ENCODE measurements at places on chromosomes 12 and 14.

GRCh38 chr14:96592591-96593386 is 90.6 kb downstream of the PAPOLA start:
- DNase-seq: peak; percentile 67

DNA sequence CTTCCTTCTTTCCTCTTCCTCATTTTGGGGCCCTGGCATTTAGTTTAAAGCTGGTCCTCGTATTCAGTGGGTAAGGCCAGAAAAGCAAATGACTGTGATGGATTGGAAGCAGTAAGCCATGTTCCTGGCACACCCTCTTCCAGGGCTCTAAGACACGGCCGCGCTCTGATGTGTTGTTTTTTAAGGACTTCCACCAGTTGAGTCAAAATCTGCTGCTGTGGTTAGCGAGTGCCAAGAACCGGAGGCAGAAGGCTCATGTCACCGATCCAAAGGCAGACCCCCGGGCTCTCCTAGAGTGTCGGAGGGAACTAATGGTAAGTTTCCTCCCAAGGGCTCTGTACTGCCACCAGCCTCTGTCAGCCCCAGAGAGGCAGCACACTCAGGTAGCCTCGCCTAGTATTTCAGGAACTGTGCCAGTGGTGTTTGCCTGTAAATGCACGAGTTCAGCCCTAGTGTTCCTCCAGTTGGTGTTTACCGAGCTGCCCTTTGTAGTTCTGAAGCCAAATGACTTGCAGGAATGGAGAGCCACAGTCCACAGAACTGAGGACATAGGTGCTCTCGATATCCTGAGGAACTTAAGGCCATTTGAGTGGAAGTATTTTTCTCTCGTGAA is 72.7 kb downstream of the ESR2 start:
- no peak for DNase-seq

DNA sequence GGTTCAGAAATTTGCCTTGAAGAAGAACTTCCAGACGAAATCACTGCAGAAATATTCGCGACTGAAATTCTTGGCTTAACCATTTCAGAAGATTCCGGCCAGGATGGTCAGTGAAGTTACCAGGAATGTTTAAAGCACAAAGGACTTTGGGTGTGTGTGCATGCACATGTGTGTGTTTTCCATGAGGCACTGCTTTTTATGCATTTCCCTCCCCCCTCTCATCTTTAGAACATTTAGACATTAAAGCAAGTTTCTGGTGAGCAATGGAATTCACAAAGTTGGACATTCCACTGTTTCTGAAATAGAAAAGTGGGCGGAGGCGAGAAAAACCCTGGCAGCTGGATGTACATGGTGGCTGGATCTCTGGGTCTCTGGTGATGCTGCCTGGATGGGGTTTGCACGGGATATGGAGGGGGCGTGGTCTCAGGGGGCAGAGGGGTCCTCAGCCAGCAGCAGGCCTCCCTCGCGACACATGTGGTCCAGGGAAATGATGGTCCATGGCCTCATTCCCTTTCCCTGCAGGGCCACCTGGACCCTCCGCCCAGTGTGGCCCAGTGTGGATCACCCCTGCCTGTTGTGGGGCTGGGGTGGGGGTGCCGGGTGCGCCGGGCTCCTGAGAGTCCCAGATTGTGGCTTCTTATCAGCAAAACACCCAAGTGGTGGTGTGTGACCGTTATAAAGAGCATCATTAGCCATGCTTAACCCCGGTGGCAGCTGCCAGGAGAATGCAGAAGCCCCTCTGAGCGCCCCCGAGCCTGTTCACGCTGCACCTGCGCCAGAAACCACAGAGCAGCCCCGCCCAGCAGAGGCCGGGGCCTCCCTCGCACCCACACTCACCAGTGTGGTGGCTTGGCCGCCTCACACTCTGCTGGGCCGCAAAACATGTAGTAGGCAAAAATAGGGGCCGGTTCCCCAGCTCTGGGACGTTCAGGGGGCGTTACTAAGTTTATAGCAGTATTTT is 17.8 kb upstream of the BCL7A start:
- peak; percentile 85 for DNase-seq

GRCh38 chr14:99733211-99733539 is 49.1 kb downstream of the CYP46A1 start:
- no peak for DNase-seq

GRCh38 chr12:53728206-53728605 is 954 bp upstream of the CALCOCO1 start:
- no peak for DNase-seq

DNA sequence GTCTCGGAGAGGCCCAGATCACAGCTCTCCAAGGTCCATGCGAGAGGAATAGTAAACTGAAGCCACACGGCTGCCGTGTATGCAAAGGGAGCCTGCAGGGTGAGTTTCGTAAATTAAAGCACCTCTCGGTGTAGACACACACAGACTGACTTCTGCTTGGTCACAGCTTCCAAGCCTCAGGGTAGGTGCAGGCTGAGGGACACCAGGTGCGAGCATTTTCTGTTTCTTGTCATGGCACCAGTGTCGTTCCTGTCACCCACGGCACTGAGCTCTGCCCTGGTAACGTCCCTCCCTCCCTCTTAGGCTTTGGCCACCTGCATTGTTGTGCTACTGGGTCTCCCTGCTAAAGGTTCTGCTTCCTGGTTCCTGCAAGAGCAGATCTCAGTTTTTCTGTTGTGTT is 76.2 kb upstream of the DYNC1H1 start:
- DNase-seq: no peak

DNA sequence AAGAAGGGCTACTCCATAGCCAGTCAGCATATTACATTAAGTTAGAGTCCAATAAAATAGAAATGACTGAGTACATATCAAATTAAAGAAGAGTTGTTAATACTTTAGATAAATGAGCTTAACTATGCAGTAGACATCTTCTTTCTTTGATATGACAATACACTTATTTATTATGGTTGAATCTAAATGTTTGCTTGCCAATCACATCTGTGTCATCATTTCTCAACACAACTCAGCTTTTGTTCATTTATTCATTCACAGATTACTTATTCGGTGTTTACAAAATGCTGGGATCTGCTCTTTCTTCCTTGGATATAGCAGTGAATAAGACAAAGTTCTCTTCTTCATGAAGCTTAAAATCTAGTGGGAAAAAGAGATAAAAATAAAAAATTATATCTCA is 614.6 kb upstream of the ATP2B1 start:
- DNase-seq: no peak

- DNase-seq: no peak
These were observed 30.7 kb downstream of the CRADD start for GRCh38 chr12:93707836-93708235.

DNA sequence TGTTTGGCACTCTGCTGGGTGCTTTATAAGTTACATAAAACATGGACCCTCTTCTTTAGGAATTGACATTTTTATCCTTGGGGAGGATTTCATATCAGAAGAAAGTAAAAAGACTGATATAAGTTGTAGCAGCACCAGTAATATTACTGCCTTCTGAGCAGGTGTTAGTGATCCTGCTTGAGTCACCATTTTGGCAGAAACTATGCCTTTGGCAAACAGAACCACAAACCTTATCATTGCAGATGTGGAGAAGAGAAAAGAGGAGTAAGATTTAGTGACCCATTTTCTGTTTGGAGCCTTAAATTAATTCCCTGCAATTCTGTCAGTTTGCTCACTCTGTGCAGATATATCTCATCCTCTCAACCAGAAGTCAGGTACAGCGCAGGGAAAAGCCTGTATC is 23.0 kb downstream of the ZNF410 start:
- no peak for DNase-seq

GRCh38 chr14:34043627-34044372 is 92.9 kb upstream of the EGLN3 start:
- no peak for DNase-seq

- no peak for DNase-seq
These were observed 861.1 kb downstream of the GALC start for GRCh38 chr14:87131879-87132278.

DNA sequence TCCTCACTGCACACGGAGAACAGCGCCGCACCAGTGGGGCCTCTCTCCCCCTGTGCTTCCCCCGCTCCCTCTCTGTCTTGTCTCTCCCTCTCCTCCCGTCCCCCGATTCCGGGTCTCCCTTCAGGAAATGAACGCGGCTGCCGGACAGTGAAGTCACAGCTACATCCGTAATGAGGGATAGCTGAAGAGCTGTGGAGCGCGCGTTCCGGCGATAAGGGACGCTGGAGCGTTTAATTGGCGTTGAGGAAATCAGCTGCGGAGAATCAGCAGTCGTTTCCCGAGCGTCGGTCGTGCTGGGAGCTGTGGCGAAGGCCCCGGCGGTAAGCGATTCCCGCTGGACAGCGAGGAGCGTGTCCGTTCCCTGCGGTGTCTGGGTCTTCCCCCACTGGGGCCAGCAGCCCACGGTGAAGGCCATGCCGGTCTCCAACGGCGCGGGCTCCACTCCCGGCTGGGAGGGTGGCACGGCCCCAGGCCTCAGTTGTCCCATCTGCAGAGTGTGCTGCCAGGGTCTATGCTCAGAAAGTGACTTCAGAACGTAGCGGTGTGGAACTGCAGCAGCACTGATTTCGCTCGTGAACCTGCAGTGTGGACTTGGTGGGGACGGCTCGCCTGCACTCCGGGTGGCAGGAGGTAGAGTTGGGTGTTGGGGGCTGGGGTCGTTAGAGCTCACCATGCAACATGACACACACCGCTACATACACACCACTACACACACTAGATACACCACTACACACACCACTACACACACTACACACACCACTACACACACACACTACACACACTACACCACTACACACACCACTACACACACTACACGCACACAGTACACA is 10.9 kb downstream of the NOC4L start:
- DNase-seq: peak; percentile 73

DNA sequence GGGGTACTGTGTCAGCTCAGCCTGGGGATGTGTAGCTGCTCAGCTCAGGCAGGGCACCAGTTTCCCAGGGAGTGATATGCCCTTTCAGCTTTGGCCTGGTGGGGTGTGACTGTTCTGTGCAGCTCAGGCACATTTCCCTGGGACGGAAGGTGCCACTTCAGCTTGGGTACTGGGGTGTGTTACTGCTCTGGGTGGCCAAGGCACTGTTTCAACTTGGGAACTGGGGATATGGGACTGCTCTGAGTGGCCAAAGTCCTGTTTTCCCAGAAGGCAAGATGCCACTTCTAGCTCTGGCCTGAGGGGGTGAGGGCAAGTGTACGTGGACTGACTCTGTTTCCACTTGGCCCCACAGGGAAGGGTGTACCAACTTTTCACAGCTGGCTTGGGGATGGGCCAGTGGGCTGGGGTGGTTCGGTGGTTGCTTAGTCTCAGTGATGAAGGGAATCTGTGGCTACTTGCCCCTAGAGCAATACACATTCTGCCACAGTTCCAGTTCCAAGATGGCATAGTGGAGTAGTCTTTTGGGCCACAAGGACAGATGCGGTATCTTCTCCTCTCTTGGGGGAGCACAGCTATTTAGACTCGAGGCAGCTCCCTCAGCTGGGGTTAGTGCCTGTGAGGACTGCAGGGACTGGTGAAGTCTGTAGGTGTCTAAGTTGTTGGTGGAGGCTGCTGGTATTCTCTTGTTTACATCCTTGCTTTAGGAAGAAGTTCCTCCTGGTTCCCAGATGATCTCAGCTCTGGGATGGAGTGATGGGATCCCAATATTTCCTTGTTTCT is 26.4 kb downstream of the TBC1D15 start:
- DNase-seq: no peak

- no peak for DNase-seq
These were observed 167.4 kb downstream of the DICER1 start for GRCh38 chr14:94989946-94990345.

DNA sequence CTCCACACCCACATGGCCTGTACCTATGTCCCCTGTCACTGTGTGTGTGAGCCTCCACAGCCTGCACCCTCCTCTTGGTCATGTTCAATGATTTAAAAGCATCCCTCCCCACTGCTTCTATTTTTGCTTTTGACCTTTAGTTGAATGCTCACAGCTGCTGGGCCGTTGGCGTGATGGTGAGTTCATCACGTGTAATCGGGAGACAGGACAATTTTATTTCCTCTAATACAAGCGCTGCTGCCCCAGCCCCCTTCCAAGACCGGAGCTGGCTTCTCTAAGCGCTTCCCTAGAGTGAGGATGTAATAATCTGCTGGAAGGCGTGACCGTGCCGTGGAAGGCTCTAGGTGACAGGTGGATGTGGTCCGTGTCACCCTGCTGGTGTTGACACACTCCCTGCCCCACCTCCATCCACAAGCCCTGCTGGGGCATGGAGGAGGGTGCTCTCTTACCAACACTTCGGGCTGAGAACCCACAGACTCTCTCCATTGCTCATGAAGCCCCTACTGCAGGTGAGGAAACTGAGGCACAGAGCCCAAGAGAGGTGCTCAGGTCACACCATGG is 25.4 kb downstream of the CCDC85C start:
- DNase-seq: no peak

DNA sequence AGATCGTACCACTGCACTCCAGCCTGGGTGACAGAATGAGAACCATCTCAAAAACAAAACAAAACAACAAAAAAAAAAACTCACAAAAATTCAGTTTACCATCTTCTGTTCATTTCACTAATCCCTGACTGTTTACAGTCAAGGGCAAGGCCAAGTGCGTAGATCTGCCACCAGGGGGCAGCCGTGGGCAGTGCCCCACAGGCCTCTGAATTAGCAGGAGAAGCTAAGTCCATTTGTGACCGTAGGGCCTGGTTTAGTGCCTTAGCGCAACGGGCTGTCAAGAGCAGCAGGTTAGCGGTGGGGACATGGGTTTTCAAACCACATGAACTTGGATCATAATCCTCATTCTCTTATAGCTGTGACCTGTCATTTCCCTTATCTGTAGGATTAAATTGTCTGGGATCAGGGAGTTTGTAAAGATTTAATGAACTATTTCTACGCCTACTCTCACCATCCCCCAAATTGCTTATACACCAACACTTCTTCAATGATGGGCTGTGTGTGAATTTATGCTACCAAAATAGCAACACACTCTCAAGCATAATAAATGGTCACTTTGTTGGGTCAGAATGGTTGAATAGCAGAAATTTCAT is 49.0 kb downstream of the KCTD10 start:
- peak; percentile 88 for DNase-seq

GRCh38 chr14:65959563-65960024 is 526.6 kb upstream of the CCDC196 start:
- DNase-seq: no peak

DNA sequence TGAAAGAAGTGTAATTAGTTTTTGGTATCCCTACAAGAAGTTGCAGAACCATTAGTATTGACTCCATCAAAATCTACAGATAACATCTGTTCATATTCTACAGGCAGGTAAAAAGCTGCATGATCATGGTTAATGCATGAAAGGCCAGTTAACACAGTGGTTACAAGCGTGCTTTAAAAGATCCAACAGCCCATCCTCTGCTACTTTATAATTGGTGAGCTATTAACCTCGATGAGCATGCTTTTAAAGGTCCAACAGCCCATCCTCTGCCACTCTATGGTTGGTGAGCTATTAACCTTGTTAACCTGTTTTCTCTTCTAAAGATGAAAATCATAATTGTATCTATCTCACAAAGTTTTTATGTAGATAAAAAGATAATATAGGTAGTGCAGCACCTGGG is 289.3 kb downstream of the DUSP6 start:
- no peak for DNase-seq
